ENCODE measurements at places on chromosomes 4 and X.

DNA sequence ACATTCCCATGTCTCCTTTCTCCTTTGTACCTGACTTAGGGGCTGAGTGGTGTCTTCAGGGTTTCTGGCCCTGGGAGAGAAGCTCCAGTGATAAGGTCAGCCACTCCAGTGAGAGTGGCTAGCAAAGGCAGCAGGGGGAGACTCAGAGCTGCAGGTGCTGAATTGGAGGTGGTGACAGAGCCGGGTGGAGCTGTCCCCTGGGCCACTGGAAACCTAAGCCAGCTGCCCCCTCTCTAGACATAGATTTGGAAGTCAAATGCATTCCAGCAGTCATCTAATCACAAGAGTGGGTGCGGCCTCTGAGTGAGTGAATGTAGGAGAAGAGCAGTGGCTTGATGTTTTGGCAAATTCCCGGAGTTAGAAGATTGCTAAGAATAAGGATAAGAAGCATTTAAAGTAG lies 28.5 kb downstream of the TRIM2 start:
- DNase-seq = no peak

GRCh38 chrX:98407584-98407983 lies 1523.9 kb downstream of the RPA4 start:
- DNase-seq = no peak

DNA sequence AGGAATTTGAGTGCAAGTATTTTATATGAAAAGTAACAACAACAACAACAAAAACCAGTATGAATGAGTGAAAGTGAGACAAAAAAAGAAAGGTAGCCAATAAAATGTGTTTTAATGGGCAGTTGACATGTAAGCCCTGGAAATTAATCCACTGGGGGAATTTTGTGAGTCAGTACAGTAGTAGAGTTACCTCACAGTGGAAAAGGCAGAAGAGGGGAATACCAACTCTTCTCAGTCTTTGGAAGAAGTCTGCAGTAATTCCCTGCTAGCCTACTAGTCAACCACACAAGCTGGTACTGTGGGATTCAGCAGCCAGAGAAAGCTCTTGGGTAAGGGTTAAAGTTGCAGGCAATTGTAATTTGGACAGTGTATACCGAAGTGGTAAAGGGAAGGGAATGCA lies 76.3 kb upstream of the IL15 start:
- no peak for DNase-seq

DNA sequence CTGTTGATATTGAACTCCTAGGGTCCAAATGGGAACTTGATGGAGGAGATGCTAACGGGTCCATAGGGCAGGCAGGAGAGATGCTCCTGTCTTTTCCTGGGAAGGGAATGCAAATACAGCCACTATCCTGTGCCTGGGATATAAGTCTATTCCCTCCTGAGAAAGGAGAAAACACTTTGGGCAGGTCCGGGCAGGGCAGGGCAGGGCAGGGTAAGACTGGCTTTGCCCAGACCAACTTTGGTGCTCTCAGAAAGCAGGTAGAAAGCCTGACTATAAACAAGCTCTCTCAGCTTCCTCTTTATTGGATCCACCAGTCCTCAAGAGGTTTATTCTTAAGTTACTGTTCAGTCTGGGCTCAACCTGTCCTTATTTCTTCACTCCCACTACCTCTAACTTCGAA lies 232.3 kb downstream of the PTTG2 start:
- no peak for DNase-seq

GRCh38 chr4:73843369-73843768 lies 6.9 kb downstream of the CXCL6 start:
- DNase-seq = no peak

- no peak for DNase-seq
Measured at GRCh38 chr4:8737075-8737474, 134.6 kb downstream of the HMX1 start.

DNA sequence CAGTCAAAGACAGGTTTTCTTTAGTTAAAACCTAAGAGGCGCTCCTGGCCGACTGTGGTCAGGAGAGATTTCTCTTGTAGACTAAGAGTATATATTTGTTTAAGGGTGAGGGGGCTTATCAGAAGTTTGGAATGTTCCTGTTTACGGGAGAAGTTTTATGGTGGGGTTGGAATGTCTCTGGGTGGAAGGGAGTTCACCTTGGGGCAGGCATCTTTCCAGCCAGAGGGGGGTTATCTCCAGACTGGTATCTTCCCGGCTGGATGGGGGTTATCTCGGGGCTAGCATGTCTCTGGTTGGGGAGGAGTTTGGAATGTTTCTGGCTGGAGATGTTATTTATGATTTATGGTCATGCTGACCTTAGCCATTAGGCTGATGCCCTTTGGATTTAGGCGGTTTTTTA lies 116.0 kb downstream of the COX7B2 start:
- no peak for DNase-seq

- DNase-seq = no peak
Measured at GRCh38 chr4:141763374-141763773, 127.0 kb downstream of the IL15 start.

GRCh38 chr4:53763813-53764597 lies 172.7 kb upstream of the LNX1 start:
- DNase-seq = no peak

- no peak for DNase-seq
Measured at GRCh38 chr4:24243641-24244040, 340.7 kb downstream of the DHX15 start.

GRCh38 chrX:42143866-42144592 lies 220.7 kb upstream of the CASK start:
- no peak for DNase-seq

DNA sequence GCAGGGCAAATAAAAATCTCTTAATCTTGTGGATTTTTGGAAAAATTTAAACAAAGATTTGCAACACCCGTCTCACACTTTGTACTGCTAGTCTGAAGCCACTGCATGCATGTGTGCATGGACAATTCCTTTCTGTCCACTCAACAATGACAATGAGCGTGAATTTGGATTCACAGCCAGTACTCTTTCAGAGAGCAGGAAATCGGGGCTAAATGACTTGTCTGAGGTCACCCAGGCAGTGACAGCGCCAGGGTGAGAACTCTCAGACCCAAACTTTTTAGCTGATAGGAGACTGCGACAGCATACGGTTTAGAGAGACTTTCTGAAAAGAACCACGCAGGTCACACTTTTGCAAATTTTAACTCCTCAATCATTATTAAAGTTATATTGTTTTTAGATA lies 90.9 kb downstream of the ZNF827 start:
- DNase-seq = no peak

- peak; percentile 7 for DNase-seq
Measured at GRCh38 chr4:145490361-145490760, 8.7 kb downstream of the SMAD1 start.
